ENCODE measurements at places on chromosomes 6 and 20.

DNA sequence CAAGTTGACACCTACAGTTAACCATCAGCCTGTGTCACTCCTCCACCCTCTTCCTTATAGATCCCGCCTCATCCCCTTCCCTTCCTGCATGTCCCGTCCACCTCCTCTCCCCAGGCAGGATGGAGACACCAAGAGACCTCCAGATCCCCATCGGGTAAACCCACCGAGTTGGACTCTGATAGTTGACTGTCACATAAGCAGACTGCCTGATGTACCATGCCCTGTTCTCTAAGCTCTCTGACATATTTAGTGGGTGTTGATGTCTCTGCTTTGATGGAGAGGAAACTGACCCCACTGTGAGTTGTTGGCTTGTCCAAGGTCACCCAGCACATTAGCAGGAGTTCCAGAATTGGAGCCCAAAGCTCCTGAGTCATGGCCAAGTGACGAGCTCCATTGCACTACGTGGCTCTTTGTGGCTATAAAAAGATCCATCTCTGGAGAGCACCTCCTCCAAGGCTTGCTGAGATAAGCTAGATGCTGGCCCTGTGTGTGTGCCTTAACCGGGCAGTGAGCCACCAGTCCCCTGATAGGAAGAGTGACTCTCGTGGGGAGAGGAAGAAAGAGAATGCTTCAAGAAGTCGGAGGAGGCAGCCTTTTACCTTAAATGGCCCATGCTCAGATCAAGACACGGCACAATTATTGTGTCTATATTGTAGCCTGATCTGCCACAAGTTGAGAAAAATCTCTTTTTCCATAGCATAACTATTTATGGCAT, 236.0 kb upstream of the ECI2 start:
- DNase-seq = peak; percentile 88

GRCh38 chr20:43188234-43188653, 1.5 kb downstream of the PTPRT start:
- no peak for DNase-seq

GRCh38 chr6:80531681-80532619, 425.5 kb downstream of the BCKDHB start:
- DNase-seq = no peak

- no peak for DNase-seq
These were observed 90.7 kb downstream of the CD24 start for GRCh38 chr6:106883808-106884262.

GRCh38 chr6:82906951-82907350, 158.7 kb downstream of the UBE3D start:
- peak; percentile 85 for DNase-seq

DNA sequence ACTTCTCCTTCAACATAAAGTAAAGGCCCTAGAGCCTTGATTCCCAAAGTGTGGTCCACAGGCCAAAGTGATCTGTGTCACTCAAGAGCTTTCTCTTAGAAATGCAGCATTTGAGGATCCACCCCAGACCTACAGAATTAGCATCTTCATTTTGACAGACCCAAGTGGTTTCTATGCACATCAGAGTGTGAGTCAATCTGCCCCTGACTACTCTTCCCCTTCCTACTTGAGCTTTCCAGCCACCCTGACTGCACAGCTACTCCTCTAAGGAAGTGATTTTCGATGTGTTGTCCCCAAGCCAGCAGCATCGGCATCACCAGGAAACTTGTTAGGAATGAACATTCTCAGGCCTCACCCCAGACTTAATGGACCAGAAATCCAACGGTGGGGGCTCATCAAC, 2.6 kb downstream of the MEP1A start:
- no peak for DNase-seq

DNA sequence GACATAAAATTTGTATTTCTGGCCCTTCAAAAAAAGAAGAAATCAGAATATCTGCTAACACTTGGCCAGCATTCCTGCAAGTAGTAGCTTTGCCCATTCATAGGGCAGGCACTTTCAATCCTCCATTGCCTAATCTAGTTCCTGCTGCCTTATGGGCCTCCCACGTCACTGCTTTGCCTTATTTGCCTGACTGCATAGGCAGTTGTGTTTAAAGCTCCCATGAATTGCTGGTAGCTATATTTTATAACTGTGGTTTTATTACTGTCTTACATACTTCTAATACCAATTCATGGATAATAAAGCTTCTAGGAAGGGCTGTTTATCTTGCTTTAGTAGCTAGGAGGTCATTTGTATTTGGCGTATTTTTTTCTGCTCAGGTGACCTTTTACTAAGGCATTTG, 7.7 kb upstream of the SLC35A1 start:
- no peak for DNase-seq

GRCh38 chr20:29790510-29790909, 1467.0 kb upstream of the DEFB115 start:
- no peak for DNase-seq

DNA sequence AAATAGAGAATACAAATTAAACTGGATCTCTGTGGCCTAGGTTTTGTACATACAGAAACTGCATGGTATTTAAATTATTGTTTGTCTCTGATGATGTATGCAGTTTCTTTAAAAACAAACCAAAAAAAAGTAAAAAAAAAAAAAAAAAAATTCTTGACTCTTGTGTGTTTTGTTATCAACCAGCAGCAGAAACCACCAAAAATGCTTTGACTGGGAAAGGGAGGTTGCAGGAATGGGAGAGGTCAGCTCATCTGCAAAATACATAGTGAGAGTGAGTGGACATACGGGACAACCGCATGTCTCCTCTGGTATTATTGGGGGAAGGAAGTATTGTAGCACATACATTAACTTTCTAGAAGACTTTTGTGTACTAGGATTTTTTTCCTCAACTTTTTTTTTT, 38.0 kb downstream of the TBC1D7 start:
- DNase-seq = no peak

GRCh38 chr6:144347448-144347759, 62.3 kb downstream of the UTRN start:
- no peak for DNase-seq

- no peak for DNase-seq
These were observed 331.4 kb upstream of the QKI start for GRCh38 chr6:163083141-163083540.

DNA sequence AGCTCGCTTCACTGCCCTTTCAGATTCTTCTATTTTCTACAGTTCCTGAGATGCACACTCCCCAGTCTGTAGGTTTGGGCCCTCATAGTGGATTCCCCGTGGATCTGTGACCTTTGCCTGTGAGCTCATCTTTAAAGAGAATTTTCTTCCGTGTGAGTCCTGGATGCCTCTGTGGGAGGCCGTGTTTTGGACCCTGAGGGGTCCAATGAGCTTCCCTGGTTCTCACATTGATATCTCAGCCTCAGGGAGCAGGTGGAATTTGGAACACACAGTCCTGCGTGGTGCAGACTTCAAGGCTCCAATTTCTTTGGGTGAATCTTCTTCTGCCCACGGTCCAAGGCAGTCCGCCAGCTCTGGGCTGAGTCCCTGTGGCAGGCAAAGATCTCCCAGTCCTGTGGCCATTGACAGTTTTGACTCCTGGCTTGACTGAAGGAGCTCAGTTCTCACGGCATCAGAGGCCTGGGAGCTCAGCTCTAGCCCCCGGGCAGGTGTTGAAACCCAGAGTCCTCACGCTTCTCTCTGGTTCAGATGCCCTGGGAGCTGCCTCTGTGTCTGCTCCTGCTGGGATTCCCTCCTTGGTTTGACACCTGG, 61.0 kb downstream of the PSMG4 start:
- DNase-seq = no peak

DNA sequence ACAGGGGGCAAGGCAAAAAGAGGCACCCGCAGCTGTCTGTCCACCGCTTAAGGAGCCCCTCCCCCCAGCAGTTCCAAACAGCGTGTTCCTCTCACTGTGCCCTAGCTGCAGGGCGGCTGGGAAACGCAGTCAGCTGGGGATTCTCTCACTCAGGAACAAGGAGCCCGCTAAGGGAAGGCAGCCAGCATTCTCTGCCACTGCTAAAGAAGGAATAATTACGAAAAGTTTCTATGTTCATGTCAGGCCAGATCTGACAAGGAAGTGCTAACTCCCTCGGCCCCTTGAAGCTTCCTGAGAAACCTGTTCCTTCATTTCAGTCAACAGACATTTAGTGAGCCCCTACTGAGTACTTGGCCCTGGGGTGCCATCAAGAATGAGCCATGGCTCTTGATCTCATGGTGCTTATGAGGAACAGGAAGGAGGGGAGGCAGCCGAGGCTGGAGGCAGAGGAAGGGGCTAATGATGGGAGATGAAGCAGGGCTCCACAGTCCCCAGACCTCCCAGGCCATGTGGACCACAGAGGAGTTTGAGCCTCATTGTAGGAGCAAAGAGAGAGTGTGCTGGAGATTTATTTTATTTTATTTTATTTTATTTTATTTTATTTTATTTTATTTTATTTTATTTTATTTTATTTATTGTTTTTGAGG, 101.7 kb upstream of the PMEPA1 start:
- no peak for DNase-seq

DNA sequence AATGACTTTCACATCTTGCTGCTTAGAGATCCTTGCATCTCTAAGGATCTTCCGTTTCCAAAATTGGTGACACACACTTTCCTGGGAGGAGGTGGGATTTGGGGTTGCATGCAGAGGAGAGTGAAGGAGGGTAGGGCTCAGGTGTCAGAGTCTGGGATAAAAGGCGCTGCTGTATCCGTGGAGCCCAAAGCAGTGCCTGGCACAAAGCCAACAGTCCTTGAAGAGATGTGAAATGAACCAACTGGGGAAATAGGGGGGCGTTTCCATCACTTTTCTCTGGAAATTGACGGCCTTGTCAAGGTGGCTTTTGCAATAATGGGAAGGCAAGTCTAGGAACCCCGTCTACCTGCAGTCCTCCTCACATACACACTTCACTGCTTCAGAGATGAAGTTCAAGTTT, 59.5 kb upstream of the NELFCD start:
- no peak for DNase-seq

DNA sequence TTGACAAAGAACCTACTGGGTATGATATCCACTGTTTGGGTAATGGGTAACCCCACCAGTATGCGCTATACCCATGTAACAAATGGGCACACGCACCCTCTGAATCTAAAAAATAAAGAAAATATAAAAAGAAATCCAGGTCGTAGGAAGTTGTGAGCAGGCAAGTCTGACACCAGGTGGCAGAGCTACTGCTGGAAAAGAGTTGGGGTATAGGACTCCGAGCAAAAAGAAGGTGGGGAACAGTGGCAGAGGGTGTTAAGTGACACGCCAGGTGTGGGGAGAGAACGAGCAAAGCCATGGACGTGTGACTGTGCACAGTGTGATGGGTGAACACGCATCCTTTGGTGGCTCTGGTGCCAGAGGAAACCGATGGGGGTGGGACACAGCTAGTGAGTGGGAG, 46.7 kb downstream of the NOX3 start:
- no peak for DNase-seq

- DNase-seq = no peak
These were observed 90.5 kb downstream of the NOL4L start for GRCh38 chr20:32494483-32495216.

Measured in fibroblast of lung (primary cell).